ENCODE measurements at places on chromosomes 1 and 21.
A peak's percentile ranks its signal among the peaks of the same experiment; 100 is the strongest.

GRCh38 chr1:221138516-221138915 is 259.3 kb downstream of the HLX start:
- no peak for DNase-seq

DNA sequence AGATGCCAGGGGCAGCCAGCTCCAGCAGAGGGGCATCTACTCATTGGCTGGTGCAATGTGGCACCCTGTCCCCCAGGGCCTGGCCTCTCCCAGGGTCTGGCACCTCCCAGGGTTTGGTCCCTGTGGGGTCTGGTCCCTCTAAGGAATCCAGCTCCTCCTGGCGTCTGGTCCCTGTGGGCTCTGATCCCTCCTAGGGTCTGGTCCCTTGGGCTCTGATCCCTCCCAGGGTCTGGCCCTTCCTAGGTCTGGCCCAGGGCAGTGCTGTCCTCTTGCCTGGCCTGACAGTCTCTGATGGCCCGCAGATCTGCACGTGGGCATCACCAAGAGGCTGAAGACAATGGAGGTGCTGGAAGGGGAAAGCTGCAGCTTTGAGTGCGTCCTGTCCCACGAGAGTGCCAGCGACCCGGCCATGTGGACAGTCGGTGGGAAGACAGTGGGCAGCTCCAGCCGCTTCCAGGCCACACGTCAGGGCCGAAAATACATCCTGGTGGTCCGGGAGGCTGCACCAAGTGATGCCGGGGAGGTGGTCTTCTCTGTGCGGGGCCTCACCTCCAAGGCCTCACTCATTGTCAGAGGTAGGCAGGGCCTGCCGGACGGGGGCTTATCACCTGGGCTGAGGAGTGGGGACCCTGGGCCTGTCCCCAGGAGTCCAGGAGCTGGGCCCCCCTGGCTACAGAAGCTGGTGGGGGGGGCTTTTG is 73.9 kb downstream of the OBSCN start:
- DNase-seq: no peak

- DNase-seq: peak; percentile 75
Measured at GRCh38 chr1:234309598-234310459, 63.4 kb upstream of the COA6 start.

- peak; percentile 58 for DNase-seq
Measured at GRCh38 chr1:203117611-203118575, 9.6 kb upstream of the ADORA1 start.

GRCh38 chr1:18580047-18580446 is 50.6 kb upstream of the PAX7 start:
- DNase-seq: no peak

DNA sequence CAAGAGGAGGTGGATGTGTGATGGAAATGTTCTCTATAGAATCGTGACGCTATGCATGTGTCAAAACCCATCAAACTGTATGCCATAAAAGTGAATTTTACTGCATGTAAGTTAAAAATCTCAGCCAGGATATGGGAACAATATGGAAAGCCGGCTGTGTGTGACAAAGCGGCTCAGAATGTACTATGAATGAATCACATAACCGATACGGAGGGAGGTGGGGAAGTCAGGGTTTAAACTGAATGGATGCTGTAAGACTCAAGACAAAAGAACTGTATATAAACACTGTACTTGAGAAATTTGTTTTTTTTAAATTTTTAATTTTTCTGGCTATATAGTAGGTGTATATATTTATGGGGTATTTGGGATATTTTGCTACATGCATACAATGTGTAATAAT is 111.6 kb upstream of the PDE4B start:
- DNase-seq: no peak

- no peak for DNase-seq
Measured at GRCh38 chr1:86714159-86714558, 9.8 kb downstream of the SH3GLB1 start.

DNA sequence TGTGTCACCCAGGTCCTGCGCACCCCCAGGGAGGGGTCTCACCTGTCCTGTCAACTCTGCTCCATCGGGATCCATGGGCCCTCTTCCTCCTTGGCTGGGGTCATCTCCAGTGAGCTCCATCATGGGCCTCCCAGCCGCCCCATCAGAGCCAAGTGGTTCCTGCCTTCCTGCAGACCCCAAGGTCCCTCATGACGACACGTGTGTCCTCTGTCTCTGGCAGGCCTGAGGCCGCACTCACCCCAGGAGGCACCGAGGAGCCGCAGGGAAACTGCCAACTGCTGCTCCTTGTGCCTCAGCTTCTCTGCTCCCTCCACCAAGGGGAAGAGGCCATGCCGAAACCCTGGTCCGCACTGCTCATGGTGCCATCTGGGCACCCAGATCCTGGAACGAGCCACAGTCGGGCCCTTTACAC is 46.8 kb downstream of the COL18A1 start:
- DNase-seq: no peak

DNA sequence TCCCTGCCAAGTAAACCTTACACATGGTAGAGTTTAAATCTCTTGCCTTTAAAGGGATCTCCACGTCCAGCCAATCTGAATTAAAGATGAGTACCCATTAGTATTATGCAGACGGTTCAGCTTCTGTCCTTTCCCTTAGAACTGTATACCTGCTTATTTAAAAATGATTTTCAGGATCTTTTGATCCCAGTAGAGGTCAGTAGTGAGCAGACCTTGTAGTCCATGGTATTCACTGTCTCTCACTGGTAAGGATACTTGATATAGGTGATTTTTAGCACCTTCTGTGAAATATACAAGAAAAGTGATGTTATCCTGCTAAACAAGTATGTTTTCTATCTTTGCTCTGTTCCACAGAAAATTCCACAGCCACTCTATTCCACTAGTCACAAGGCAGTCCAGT is 1211.6 kb upstream of the ADGRL4 start:
- no peak for DNase-seq

DNA sequence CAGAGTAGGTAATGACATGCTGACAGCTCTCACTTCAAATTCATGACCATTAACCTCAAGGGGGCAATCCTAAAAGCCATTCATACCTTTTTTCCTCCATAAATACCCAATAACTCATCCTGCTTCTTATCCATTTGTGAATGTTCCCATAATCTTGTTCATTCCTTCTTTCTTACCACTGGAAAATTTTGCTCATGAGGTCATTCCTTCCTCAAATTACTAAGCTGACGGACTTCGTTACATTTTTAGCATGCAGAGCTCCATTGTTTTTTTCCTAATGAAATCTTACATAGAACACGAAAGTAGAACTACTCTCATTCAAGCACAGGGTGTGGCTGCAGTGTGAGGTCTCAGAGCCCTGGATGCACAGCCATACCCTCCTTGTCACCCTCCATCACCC is 276.5 kb upstream of the DPYD start:
- DNase-seq: no peak

- DNase-seq: no peak
Measured at GRCh38 chr1:160326418-160326817, 16.6 kb downstream of the COPA start.

- no peak for DNase-seq
Measured at GRCh38 chr1:53142226-53142853, at the start of gene SLC1A7. TSS of gene SLC1A7 (minus strand) at chr1:53142638. CDS start at chr1:53142449, 189 bp downstream.

DNA sequence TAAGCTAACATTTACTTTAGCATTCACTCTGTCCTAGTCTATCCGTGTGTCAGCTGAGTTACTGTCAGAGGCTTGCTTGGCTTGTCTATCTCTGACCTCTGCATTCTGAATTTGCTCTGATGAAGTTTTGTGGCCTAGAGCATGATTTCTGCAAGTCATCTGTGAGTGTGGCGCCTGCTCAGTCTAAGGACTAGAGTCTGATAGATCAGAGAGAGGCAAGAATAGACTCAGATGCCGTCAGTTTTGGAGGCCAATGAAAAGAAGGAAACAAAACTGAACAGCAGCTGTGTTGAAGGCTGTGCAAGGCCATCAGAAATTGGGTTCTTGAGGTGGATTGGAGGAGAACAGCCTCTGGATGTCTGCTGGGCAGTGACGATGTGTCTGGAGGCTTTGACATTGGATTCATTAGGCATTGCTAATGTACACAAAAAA is 573.1 kb downstream of the USP25 start:
- DNase-seq: no peak

GRCh38 chr1:17930635-17931034 is 175.5 kb downstream of the ACTL8 start:
- DNase-seq: no peak

GRCh38 chr1:3674100-3675094 is 22.1 kb downstream of the TP73 start:
- no peak for DNase-seq

- DNase-seq: no peak
Measured at GRCh38 chr21:40208206-40208947, 341.1 kb downstream of the PCP4 start.

- DNase-seq: no peak
Measured at GRCh38 chr1:107740579-107740978, 224.4 kb downstream of the VAV3 start.

DNA sequence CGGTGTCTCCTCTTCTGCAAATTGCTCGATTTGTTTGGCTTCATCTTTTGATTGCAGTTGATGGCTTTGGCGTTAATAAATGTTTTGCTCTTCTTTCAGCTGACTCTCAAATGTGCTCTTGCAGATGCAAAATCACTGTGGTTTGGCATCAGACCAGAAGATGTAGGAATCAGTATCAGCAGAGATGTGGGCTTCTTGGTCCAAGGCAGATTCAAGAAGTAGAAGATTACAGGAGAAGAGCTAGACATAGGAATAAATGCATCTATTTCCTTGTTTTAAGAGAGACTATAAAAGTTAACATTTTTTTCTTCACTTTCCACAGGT is 59.8 kb upstream of the BACH1 start:
- no peak for DNase-seq

DNA sequence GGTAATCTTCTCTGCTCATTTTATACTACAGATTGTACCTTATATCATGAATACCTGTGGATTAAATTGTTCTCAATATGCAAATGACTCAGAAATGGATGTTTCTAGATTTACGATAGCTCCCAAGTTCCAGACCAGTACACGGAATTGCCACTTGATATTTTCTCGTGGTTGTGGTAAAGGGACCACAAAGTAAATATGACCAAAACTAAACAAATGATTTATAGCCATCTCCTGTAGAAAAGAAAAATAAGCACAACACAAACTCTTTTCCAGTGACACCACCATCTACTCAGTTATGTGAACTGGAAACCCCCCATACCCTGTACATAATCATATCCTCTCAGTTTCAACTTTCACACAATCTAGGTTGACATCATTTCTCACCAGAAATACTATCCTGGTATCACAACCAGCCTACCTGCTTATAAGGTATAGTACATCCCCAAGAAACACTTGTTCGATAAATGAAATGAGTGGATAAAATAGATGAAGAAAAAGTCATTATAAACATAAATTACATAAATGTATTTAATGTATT is 172.3 kb downstream of the ADGRL4 start:
- DNase-seq: no peak

DNA sequence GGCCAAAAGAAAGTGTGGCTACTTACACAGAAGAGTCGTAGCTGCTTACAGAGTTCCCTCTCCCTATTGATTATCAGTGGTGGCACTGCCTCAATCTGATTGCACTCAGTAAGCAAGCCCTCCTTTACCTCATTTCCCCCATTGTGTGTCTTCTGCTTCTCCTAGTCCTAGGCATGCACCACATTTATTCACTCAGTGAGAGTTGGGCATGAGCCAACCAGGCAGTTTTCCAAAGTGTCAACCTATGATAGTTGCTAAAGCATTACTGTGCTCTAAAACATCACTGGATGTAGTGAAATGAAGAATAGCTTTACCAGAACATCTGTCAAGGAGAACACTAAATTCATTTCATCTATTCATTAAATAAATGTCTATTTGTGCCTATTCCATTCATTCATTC is 19.3 kb downstream of the GJA5 start:
- no peak for DNase-seq

DNA sequence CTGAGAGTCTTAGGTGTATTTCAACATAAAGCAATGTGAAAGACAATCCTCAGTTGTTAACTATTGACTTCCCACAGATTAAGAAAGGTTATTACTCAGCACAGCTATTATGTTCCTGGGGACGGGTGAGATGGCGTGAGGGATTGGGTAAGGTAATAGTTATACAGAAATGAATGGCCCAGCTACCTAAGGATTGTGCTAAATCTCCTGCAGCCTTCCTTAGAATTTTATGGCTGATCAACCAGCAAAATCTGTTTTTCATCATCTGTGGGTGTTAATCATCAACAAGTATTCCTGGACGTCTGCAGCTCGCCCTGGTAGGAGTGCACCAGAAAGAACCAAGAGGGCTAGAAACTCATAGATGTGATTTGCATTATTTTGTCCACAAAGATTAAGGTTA is 146.0 kb upstream of the IVNS1ABP start:
- DNase-seq: no peak

GRCh38 chr21:43624339-43624738 is 34.9 kb downstream of the HSF2BP start:
- DNase-seq: no peak

- no peak for DNase-seq
Measured at GRCh38 chr1:98201666-98202081, 280.8 kb upstream of the DPYD start.

DNA sequence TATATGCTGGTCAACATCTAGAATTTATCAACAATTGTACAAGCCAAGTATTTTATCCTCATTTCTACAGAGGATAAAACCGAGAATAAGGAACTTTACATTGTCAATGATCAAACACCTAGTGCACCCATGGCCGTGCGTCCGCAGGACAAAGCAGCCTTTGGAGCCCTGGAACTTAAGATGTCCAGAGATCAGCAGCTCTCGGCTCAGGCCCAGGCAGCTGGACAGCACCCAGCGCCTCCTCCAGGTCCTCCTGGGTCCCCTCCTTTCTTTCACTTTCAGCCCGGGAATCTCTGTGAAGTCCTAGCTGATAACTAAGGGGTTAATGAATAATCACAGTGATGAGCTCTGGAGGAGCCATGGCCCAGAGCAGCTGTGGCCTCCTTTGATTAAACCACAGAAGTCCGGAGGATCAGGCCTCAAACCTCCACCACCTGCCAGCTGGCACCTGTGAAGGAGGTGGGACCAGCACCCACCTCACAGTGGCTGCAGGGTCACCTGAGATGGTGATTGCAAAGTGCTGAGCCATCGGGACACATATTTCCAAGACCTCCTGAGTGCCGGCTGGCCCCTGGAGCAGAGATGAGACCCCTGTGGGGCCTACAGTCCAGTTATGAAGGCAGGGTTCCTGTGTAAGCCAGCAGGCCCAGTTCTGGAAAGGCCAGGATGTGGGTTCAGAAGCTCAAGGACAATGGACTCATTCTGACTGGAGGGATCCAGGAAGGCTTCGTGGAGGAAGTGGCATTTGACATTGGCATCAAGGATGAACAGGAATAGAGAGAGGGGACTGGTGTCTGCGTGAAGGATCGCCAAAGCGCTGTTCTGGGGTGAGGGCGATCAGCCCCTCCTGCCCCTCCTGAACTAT is 11.6 kb upstream of the SAMD11 start:
- DNase-seq: no peak

DNA sequence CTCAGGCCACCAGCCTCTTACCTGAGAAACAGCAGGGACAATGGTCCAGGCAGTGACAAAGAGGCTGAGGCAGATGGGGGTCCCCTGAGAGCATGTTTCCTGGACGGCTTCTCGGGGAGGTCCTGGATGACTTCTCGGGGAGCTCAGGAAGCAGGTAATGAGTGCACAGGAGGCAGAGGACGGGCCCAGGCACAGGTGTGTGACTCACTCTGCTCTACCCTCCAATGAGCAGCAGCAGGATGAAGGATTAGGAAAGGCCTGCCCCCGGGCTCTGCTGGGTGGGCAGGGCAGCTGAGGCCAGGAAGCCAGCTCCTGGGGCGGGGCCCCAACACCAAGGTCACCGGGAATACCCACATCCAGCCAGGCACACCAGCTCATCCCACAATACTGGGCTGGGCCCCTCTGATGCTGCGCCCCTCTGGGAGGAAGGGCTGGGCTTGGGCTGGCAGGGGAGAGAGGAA is 17.2 kb upstream of the PTAFR start:
- no peak for DNase-seq

GRCh38 chr21:41965045-41965444 is 11.2 kb upstream of the C2CD2 start:
- no peak for DNase-seq

GRCh38 chr1:29238620-29239002 is 2.3 kb downstream of the PTPRU start:
- DNase-seq: no peak
